ENCODE measurements at places on chromosomes 16 and 17.
A peak's percentile ranks its signal among the peaks of the same experiment; 100 is the strongest.

DNA sequence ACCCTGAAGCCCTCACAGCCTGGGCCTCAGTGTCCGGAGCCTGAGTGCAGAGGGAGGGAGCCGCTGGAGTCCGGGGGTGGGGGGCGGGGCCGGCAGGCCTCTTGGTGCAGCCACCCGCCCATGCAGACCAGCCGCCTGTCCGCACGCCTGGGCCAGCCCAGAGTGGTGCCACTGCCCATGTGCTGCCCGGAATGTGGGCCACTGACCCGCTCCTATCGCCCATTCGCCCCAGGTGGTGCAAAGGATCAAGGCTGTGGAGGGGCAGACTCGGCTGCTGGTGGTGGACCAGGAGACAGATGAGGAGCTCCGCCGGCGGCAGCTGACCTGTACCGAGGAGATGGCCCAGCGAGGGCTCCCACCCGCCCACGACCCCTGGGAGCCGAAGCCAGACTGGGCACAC lies 2.6 kb downstream of the NHERF2 start:
- DNase-seq, result no peak

- DNase-seq, result peak; percentile 97
Observed at GRCh38 chr17:81034779-81035520, at the start of gene BAIAP2. TSS of gene BAIAP2 (plus strand) at chr17:81035151. CDS start at chr17:81035255, 104 bp downstream.

- no peak for DNase-seq
Observed at GRCh38 chr17:58329810-58330537, 1.4 kb upstream of the TSPOAP1 start.

DNA sequence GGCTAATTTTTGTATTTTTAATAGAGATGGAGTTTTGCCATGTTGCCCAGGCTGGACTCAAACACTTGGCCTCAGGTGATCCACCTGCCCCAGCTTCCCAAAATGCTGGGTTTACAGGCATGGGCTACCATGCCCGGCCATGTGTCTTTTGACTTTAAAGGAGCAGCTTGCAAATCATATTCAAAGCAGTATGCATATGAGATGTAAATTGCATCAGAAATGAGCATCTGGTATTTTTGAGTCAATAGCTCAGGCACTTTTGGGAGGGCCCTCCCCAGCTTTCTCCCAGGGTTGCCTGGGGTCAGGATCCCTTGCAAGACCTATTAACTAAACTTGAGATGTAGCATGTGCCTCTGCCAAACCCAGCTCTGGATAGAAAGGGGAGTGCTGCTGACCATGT lies 21.5 kb downstream of the EPOP start:
- DNase-seq, result no peak

- DNase-seq, result no peak
Observed at GRCh38 chr16:26051063-26051462, 359.3 kb downstream of the HS3ST4 start.

DNA sequence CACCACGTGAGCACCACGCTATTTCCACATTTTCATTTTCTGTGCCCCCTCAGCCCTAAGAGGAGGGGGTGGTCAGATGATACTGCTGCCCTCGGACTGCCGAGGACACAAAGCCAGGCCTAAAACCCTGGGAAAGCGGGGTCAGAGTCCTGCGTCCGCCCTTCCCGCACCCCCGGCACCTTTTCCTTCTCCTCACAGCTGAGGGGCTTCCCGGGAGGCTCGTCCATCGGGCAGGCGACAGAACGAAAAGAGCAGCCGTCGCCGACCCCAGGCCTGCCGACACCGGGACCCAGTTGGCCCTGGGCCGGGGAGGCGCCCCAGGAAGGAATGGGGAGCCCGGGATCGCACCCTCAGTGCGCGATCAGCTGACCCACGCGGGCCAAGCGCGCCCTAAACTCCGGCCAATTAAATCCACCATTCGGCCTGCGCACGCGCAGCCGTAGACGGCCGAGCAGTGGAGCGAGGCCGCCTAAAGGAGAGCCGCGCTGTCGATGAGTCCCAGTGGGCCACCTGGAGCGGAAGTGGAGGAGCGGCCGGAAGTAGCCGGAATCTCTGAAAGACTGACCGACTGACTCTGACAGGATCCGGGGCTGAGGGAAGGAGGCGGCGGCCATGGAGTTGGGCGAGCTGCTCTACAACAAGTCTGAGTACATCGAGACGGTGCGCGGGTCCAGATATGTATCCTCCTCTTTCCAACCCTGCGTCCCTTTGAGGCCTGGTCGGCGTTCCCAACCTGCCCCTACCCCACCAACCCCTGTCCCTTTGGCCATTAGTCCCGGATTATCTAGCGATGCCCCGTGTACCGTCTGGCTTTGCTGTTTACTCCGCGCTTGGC lies at the start of the genes DCTN5 and PALB2:
TSS of gene DCTN5 (plus strand) at position 536 of the 835 bp plus-strand sequence. CDS start at position 613, 77 bp downstream.
TSS of gene PALB2 (minus strand) at position 380 of the 835 bp plus-strand sequence. CDS start at position 227, 153 bp downstream.
- peak; percentile 70 for DNase-seq

DNA sequence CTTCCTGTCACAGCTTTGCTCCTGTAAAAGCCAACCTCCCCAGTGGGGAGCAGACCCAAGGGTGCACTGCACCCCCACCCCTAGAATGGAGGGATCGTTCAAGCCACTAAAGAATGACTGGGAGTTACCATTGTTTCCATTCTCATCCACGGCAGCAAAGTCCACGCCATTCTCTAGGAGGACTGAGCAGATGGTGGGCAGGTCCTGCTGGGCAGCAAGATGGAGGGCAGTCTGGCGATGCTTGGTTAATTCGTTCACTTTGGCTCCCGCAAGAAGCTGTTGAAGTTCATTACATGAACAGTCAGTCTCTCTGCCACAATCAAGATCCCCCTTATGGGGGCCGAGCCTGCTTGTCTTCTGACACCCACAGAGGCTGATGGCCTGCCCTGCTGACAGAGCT lies 30.8 kb downstream of the CYB5D2 start:
- DNase-seq, result no peak

DNA sequence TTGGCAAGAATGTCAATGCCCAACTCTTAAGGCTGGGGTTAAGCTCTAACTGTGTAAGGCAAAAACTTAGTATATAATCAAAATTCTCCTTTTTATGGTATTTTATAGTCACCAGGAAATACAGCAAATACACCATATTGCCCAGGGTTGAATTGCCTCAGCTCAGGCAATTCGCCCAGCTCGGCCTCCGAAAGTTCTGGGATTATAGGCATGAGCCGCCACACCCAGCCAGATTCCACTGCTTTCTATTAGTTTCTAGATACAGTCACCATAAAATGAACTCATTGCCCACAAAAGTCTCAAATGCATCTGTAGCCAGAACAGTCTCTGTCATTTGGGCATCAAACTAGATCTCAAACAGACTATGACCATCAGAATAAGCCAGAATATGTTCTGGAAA lies 238.7 kb upstream of the TOX3 start:
- no peak for DNase-seq

GRCh38 chr16:88812513-88813268 lies 963 bp upstream of the APRT start:
- DNase-seq, result no peak

- DNase-seq, result no peak
Observed at GRCh38 chr16:17206712-17207111, 264.0 kb downstream of the XYLT1 start.

DNA sequence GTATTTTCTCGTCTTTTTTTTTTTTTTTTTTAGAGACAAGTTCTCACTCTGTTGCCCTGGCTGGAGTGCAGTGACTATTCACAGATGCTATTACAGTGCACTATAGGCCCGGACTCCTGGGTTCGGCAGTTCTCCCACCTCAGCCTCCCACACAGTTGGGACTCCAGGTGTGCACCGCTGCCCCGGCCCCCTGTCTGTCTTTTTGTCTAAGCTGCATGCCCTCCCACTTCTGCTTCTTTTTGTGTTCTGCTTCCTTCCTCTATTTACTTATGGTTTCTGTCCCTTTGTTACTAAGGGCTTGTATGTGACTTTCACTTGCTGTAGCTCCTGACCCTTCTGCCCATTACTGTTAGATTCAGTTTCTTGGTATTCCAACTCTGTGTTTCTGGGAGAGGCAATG lies 20.5 kb downstream of the SLC7A6 start:
- DNase-seq, result no peak

DNA sequence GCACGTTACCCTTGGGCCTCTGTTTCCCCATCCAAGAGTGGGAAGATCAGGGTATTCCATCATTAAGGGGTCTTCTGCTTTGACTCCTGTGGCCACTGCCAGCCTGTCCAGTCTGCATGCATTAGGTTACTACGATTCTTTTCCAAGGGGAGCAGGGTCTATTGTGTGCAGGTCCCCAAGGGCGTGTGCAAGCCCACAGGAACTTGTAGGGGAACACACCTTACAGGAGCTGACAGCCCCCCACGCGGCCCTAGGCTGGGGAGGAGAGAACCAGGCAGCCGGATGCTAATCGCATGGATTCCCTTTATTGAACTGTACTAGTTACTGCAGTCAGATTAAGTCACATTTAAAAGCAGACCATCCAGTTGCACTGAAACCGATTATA lies 116.7 kb downstream of the C16orf78 start:
- DNase-seq, result no peak

DNA sequence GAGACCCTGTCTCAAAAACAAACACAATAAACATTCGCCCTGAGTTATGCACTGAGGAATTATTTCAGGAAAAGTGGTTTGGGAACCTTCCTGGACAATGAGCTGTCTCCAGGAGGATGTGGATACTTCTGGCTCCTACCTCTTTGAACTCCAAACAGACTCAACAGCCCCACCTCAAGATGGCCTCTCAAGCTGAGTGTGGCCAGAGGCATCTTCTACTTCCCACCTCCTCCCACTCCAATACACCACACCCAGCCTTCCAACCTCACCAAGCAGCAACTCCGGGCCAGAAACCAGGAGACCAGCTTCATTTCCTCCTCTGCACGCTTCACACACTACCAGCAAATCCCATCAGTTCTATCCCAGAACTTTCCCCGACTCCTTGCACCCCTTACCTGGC lies 11.6 kb downstream of the HBQ1 start:
- no peak for DNase-seq

GRCh38 chr16:68605746-68606145 lies 39.4 kb upstream of the CDH3 start:
- no peak for DNase-seq

DNA sequence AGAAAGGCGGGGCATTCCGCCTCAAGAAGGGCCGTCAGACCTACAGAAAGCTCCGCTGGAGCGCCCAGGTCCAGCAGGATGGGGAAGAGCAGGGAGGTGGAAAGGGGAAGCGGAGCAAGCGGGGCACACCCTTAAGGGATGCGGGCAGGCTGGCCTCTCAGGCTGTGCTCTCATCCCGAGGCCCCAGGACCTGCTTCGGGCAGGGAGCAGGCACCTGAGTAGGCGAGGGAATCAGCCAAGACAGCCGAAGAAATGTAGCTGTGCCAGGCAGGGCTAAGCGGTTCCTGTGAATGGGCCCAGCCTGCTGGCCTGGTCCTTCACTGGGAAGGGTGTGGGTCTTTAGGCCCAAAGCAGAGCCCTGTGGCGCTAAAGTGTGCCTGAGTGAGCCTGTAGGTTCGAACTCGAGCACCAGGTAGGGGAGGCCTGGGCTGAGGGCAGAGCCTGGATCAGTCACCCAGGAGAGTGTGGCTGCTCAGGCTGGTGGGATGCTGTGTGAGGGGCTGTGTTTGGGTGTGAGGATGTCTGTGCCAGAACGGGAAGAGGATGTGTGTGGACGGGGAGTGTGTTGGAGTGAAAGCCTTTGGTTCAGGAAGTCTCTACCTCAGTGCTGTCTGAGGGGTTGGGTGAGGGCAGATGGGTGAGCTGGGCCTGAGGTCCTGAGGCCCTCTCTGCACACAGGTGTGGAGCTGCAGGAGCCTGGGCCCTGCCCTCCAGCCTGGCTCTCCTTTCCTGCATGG lies 3.3 kb downstream of the TBX4 start:
- DNase-seq, result no peak

DNA sequence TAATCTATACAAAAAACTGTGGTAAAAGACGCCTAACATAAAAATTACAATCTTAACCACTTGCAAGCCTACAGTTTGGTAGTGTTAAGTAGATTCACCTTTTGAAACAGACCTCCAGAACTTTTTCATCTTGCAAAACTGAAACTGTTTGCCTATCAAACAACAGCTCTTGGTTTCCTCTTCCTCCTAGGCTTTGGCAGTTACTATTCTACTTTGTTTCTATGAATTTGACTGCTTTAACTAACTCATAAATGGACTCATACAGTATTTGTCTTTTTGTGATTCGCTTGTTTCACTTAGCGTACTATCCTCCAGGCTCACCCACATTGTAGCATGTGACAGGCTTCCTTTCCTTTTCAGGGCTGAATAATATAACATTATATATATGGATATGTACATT lies 97.0 kb downstream of the PRKCA start:
- no peak for DNase-seq

DNA sequence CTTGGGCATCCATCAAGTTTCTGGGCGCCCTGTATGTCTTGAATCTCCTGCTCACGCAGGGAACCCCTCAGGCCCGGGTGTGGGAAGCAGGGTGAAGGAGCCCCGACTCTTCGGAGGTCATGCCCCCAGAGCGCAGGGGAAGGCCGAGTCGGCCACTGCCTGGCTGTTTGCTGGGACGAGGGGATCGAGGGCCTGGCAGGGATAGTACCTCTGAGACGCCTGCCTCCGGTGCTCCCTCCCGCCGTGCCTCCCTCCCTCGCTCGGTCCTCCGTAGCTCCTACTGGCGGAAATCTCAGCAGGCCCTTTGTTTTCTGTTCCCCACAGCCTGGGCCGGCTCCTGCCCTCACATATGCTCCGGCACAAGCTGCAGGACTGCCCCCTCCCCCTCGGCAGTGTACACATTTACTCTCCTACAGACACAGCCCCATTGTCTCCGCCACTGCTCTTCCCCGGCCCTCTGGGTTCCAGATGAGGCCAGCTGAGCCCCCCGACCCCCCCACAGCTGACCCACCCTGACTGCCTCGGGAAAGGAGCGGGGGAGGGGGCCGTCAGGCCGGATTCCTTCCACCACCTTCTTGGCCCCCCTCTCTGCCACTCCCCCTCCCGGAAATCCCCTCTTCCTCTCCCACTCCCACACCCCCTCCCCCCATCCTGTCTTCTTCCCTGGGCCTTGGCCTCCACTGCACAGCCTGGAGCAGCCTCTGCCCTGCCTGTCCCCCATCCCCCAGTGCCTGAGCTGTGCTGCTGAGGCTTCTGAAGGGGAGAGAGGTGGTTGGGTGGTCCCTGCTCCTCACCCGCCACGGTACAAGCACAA lies 1.4 kb downstream of the TRAF4 start:
- no peak for DNase-seq

- no peak for DNase-seq
Observed at GRCh38 chr17:81385320-81386111, 9.7 kb upstream of the BAHCC1 start.

- no peak for DNase-seq
Observed at GRCh38 chr16:67191411-67191994, 452 bp upstream of the E2F4 start.

GRCh38 chr16:56688762-56689161 lies 6.5 kb downstream of the MT1X start:
- no peak for DNase-seq

GRCh38 chr16:1333149-1333812 lies at the start of gene BAIAP3:
TSS of gene BAIAP3 (plus strand) at chr16:1333645. CDS start at chr16:1338550, 4,905 bp downstream.
- DNase-seq, result no peak
